NCI-H524 treated with DMSO at 0.1 percent for 48 hours (cell line): ENCODE measurements at places on chromosomes 7 and 10.

DNA sequence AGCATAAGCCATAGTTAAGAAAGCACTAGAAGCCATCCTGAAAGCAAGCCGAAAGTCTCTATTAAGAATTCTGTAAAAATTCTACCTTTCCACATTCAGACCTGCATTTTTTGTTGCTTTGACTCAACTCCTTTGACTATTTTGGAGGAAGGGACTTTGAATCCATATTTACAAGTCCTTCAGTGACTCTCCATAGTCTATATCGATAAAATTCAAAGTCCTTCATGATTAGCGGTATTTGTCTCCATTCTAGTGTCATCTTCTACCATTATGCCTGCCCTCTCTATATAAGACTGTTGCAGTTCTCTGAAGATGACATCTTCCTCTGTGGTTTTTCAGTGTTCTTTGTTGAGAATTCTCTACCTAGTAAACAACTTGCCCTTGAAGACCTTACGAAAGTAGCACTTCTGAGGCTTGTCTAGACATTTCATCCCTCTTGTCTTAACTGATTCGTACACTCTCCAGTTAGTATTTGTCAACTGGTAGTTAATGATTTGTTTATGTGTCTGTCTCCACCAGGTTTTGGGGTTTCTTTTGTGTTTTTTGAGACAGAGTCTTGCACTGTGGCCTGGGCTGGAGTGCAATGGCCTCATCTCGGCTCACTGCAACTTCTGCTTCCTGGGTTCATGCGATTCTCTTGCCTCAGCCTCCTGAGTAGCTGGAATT, 1.7 kb downstream of the CCSER2 start:
- no peak for DNase-seq

DNA sequence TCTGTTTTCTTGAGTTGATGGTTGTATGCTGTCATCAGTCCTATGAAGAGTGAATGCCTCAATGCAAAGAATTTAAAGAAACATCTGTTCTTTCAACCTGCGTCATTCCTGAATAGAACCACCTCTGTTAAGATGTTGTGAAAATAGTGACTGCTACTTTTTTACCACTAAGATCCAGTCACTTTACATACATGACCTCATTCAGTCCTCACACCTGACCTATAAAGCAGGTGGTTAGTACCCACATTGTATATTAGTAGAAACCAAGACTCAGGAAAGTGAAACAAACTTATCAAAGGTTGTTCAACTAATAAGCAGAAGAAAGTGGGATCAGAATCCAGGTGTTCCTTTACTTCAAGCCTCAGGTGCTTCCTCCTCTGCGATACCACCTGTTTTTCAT, 64.8 kb downstream of the ITGB8 start:
- DNase-seq, result no peak

GRCh38 chr7:91355695-91356435, 91.6 kb downstream of the FZD1 start:
- no peak for DNase-seq

GRCh38 chr7:154794147-154794780, 208.7 kb downstream of the PAXIP1 start:
- DNase-seq, result no peak

- no peak for DNase-seq
Observed at GRCh38 chr7:2647594-2648172, 15.9 kb downstream of the TTYH3 start.
